Stimulated activated CD4-positive, alpha-beta T cell treated with anti-CD3 and anti-CD28 coated beads, TNF-alpha, amount 100 ng/mL, for 24 hours (primary cell): ENCODE measurements at places on chromosomes 6 and 20.

DNA sequence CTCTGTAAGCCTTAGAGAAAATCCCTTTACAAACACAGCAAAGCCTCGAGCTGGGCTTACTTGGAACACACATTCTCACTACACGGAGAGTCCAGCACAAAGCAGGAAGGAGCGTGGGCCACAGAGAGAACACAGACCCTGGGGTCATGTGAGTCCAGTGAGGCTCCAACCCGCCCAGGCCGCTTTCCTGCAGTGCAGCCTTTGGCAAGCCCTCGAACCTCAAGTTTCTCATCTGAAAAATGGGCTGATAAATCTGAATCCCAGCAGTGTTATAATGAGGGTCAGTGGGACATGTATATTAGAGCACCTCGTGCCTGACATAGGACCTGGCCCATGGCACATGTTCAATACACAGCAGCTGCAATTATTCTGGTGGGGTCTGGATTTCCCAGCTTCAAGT is 305.5 kb upstream of the SULF2 start:
- no peak for DNase-seq

GRCh38 chr20:5720696-5721095 is 29.5 kb upstream of the SHLD1 start:
- no peak for DNase-seq

- DNase-seq = no peak
These were observed 154.9 kb upstream of the EPHA7 start for GRCh38 chr6:93574299-93574698.

- DNase-seq = no peak
These were observed 28.1 kb upstream of the IBTK start for GRCh38 chr6:82275686-82276085.

DNA sequence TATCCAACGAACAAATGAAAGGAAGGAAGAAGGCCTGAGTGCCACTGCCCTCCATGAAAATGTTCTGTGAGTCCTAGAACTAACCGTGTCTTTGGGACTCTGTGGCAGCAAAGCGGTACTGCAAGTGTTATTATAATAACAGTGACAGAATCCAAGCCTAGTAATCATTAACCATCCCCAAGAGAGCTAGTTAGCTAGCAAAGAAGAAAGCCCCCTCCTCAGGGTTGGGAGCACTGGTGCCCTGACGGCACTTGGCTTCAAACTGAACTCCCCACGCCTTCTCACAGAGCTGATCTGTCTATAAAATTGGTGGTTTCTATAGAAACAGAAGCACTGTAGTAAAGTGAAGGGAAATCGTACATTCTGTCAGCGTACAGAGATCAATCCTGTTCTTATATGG is 239.8 kb downstream of the PTPRT start:
- DNase-seq = no peak

- no peak for DNase-seq
These were observed 27.4 kb upstream of the IGF2R start for GRCh38 chr6:159941286-159942113.

DNA sequence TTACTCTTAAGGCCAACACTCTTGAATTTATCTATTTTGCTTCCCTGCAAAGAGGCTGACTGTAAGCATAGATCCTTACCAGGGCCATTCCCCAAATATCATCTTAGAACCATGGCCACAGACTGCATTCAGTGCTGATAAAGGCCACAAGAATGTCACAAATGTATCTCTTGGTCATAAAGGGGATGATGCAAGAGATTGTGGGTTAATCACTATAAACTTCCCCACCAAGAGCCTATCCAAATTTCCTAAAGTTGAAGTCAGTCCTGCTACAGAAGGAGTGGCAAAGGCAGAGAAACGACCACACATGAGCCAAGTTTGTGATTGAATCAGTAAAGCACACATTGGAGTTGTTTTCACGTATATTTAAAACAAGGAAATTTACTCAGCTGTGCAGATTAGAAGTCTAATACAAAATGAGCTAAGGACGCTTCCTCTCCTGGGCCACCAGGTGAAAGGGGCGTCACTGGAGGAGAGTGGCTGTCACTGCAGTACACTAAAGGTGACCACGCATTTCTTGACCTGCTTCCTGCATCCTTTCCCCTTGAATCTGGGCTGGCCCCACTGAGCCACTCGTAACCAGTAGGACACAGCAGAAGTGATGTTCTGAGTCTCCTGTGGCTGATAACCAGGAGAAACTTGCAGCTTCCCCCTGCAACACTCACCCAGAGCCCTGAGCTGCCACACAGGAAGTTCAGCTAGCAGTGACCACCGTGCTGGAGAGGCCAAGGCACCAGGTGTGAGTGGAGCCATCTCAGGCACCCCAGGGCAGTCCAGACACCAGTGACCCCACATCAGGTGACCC is 181.9 kb downstream of the SYNDIG1 start:
- no peak for DNase-seq
